WTC11 (cell line): ENCODE measurements at places on chromosomes 3 and 15.

GRCh38 chr3:16377196-16377595 lies 112.2 kb downstream of the OXNAD1 start:
- DNase-seq: no peak

DNA sequence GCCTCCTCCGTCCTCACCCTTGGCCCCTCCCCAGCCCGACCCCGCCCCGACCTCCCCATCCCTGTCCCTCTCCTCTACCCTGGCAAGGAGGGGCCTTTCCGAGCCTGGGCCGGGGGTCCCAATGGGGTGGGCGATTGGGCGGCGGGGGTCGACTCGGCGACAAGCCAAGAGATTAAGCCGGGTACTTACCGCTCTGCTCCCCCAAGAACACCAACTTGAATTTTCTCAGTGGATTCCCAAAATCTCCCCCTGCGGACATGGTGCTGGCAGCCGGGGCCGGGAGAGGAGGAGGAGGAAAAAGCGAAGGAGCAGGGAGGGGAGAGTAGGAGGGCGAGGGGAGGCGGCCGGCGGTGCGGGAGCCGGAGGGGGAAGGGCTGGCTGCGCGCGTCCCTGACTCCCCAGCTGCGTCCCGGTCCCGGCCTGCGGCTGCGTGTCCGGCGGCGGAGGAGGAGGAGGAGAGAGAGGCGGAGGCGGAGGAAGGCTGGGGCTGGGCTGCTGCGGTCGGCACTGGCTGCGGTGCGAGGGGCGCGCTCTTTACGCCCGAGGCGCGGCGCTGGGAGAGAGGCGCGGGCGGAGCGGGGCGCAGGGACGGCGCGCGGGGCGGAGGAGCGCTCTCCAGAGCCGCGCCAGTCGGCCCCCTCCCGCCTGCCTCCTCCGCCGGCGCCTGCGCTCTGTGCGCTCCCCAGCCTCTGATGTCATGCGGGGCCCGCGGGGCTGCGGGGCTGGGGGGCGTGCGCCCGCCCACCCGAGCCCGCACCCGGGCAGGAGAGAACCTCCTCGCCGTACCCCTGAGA lies at the start of gene RAB6B:
Gene RAB6B, minus strand, starts transcription at position 675 of the 794 bp plus-strand sequence. Its CDS starts 416 bp downstream, at position 259.
- DNase-seq: peak; percentile 70

DNA sequence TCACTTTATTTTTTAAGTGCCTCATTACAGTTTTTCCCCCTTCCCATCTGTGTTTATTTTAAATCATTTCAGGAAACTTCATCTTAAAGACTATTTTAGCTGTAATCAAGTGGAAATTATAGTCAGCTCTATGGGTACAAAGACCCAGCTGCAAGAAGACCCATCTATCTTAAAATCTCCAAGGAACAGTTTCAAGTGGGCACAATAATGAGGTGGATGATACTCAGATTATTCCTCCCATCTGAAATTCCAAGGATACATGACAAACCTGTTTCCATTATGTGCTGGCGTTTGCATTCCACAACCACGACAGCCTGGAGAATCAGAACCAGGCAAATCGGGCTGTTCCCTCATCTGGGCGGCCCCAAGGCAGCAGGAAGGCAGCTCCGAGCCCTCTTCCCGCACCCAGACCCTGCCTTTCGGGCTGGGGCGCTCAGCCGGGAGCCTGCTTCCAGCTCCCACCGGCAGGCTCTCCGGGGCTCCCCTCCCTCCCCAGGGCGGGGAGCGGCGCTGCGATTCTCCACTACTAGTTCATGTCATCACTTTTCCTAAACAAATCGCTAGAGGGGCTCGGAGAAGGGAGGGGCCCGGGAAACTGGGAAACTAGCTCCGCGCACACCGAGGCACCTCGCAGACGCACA lies at the start of gene MGLL:
Gene MGLL, minus strand, starts transcription at position 475 of the 641 bp plus-strand sequence. Its CDS starts 197 bp downstream, at position 278.
- DNase-seq: peak; percentile 37

GRCh38 chr15:78681281-78682003 lies 40.4 kb upstream of the CHRNB4 start:
- DNase-seq: no peak

GRCh38 chr3:127441764-127442163 lies 148.8 kb downstream of the TPRA1 start:
- no peak for DNase-seq

- no peak for DNase-seq
These were observed 766.3 kb downstream of the TBL1XR1 start for GRCh38 chr3:176431038-176431418.

DNA sequence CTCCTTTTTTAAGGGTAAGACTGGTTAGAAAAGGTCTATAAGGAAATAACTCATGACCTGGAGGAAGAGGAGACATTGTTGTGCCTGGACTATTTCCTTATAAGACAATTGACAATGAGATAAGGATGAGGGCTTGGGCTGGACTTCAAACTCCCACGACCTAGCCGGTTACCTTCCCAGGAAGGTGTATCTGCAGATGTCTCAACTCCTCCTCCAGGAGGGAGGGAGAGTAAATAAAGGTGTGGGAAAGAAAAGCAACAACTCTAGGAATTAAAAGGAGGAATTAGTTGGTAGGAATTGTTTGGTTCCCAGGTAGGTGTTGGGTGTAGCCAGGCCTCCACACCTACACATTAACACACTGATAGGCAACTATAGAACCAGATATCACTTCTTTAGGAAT lies 97.8 kb upstream of the TBL1XR1 start:
- DNase-seq: no peak

GRCh38 chr15:57947781-57948180 lies 117.7 kb downstream of the ALDH1A2 start:
- DNase-seq: peak; percentile 24

DNA sequence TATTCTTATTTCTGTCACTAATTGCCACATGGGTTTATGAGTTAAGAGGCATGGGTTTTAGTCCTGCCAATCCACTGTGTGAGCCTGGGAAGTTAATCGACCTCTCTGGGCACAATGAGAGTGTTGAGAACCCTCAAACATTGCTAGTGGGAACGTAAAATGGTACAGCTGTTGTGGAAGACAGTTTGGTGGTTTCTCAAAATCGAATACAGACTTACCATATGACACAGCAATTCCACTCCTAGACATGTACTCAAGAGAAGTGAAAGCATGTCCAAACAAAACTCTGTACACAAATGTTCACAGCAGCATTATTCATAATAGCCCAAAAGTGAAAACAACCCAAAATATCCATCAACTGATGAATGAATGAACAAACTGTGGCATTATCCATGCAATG lies 5.7 kb upstream of the GNB5 start:
- no peak for DNase-seq

DNA sequence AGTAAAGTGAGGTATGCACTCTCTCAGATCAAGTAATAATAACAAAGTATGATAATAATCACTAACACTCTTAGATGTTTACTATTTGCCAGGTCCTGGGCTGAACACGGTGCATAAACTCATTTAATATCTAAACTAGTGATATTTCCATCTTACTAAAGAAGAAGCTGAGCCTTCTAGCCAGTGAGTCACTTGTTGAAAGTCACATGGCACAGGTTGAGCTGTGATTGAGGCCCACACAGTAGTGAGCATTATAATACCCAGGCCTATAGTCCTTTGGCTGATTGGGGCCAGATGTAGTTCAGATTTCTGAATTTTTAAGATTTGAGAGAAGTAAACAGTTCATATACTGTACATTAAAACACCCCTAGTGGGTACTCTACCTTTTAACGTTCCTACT lies 93.2 kb upstream of the CCDC80 start:
- DNase-seq: no peak

- DNase-seq: no peak
These were observed 156.3 kb downstream of the MEX3B start for GRCh38 chr15:81889485-81889881.
